Renal cortical epithelial cell (primary cell): ENCODE measurements at places on chromosomes 4 and X.

GRCh38 chr4:46922205-46922604 lies 13.2 kb upstream of the COX7B2 start:
- DNase-seq: no peak

GRCh38 chrX:39815631-39816030 lies 282.1 kb downstream of the BCOR start:
- DNase-seq: peak; percentile 33

DNA sequence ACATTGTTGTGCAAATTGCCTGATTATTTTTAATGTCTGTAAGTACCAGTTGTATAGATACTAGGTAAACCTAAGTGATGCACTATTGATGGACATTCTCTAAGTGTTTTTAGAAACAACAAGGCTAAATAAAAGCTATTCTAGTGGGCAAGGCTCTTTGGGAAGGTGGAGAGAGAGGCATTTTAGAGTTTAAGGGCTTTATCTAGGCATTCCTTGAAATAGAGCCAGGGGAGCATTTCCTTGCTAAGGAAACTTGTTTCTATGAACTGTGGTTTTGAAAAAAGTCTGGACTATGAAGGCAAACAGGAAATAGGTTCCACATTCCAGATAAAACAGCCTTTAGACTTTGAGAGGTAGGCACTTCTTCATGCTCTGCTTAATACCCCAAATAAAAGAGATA lies 23.8 kb downstream of the BMX start:
- peak; percentile 66 for DNase-seq

GRCh38 chrX:2483398-2484060 lies 17.2 kb downstream of the DHRSX start:
- no peak for DNase-seq

DNA sequence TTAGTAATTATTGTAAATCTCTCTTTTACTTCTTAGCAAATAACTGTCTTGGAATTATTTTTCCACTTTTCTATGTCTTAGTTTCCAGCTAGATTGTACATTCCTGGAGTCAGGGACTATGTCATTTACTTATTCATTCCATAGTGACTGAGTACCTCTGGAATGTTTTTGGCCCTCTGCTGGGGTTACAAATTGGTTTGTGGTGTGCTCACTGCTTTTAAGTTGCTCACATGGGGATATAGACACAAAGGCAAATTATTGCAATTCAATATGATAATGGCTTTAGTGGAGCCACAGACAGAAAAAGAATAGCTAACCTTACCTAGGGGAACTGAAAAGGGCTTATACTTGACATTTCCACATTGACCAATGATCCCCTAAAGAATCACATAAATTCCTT lies 63.7 kb upstream of the PDGFRA start:
- peak; percentile 97 for DNase-seq

GRCh38 chr4:93658443-93658842 lies 170.1 kb upstream of the ATOH1 start:
- DNase-seq: no peak

DNA sequence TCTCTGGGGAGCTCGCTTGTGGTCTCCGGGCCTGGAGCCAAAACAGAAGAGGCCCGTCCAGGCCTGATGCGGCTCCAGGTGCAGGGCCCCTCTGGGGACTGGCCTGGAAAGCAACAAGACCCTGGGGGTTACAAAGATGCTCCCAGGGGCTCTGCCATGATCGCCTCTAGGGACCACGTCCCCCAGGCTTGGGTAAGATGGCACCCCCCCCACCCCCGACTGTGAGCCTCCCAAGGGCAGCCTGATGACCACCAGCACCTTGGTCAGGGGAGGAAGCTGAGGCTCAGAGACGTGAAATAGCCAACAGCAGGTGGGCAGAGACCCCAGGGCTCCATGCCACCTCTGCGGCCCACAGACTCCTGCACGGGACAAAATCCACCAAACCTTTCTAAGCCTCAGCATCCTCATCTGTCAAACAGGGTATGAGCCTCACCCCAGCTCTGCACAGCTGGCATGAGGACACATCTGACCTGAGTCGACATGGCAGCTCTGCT lies 25.4 kb downstream of the C4orf50 start:
- no peak for DNase-seq

- DNase-seq: no peak
Measured at GRCh38 chrX:41822892-41823291, 98.9 kb downstream of the GPR82 start.

- no peak for DNase-seq
Measured at GRCh38 chr4:40967550-40967949, 217.8 kb downstream of the NSUN7 start.

- DNase-seq: no peak
Measured at GRCh38 chrX:14872355-14872754, 514 bp downstream of the FANCB start.

- no peak for DNase-seq
Measured at GRCh38 chr4:98466868-98467599, 191.4 kb downstream of the TSPAN5 start.

- no peak for DNase-seq
Measured at GRCh38 chrX:95889279-95889678, 795.4 kb upstream of the DIAPH2 start.

GRCh38 chrX:46209037-46209436 lies 336.2 kb downstream of the ZNF674 start:
- DNase-seq: peak; percentile 2

DNA sequence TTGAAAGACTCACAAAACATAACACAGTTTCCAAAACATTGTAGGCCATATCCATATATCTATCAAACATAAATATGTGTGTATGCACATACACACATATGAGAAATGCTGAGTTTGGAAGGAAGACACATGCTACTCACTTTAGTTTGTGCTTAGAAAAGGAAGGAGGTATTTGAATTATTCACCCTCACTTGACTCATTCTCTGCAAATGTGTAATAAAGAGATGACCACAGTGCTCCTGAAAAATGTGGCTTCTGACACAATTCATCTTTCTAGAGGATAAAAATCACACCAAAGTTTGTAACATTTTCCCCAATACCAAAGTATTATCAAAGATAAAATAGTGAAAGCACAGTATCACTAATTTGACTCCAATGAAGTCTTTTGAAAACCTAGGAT lies 950.1 kb downstream of the FAT4 start:
- peak; percentile 42 for DNase-seq

DNA sequence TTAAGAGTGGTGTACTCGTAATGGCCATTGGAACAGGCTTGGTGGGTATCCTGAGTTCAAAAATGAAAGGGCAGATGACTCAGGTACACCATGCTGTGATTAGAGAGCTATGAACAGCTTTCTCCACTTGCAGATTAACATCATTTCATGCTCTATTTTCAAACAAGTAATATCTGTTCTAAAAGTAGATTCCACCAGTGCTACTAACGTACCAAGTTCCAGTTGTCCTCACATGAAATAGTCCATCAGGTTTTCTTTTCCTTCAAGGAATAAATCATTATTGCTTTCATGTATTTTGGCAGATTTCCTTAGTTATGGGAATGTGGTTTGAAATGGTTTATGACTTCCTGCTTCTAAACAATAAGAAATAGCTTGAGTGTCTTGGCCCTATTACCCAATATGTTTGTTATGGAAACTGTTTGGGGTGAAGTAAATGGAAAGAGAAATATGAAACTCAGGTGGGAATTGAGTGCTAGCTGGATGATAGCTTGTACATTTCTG lies 49.9 kb downstream of the PCDH7 start:
- peak; percentile 75 for DNase-seq

- DNase-seq: peak; percentile 62
Measured at GRCh38 chr4:141724646-141725045, 88.3 kb downstream of the IL15 start.

GRCh38 chr4:6555519-6555918 lies 19.5 kb upstream of the MAN2B2 start:
- DNase-seq: no peak

DNA sequence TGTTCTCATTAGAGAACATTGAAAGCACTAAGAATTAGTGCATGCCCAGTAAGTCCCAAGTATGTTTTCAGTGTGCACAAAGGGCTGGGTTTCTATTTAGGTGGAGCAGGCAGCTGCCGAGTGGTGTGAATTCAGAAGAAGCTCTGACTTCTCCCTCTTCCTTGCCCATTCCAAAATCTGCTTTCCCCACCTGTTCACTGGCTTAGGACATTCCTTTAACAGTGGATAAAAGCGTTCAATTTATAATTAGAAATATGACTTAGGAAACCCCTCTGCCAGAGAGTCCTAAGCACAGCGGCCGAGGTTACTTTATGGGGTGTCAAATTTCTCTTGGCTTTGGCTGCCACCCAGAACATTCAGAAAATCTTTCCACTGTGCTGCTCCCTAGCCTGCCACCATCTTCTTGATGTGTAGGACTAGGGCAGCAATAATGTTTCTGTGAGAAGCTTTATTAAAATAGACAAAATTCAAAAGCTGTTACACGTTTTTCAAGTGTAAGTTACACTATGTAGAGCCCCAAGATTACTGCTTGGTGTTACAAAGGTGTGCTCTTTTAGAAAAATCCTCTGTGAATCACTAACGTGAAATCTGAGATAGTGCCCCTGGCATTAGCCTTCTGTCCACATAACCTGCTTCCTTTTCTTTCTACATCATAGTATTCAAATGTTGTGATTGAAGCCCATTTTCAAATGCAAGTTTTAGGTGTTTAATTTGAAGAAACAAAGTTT lies 191.6 kb upstream of the ANKRD50 start:
- peak; percentile 57 for DNase-seq

DNA sequence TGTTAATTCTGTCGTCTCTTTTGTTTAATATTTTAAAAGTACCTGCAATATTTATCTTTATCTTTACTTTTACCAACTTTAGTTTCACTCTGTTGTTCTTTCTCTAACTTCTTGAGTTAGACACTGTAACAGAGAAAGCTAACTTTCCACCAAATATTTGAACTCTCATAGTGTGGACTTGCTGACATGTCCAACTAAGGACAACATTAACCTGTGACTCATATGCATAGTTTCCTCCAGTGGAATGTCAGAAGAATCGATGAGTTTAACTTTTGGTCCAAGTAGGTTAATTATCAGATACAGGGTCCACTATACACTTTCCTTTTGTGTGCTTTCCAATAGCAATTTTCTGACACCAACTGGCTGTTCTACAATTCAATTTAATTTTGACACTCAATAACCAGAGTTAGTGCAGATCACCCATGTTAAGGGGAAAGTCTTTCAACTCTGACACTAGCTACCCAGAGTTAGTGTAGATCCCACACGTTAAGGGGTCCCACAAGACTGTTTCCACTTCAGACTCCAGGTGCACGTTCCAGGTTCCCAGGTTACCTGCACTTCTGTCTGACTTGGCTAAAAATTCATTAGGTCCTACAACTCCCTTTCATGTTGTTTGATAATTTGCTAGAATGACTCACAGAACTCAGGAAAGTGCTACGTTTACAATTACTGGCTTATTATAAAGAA lies 559.0 kb upstream of the AMOT start:
- peak; percentile 65 for DNase-seq

DNA sequence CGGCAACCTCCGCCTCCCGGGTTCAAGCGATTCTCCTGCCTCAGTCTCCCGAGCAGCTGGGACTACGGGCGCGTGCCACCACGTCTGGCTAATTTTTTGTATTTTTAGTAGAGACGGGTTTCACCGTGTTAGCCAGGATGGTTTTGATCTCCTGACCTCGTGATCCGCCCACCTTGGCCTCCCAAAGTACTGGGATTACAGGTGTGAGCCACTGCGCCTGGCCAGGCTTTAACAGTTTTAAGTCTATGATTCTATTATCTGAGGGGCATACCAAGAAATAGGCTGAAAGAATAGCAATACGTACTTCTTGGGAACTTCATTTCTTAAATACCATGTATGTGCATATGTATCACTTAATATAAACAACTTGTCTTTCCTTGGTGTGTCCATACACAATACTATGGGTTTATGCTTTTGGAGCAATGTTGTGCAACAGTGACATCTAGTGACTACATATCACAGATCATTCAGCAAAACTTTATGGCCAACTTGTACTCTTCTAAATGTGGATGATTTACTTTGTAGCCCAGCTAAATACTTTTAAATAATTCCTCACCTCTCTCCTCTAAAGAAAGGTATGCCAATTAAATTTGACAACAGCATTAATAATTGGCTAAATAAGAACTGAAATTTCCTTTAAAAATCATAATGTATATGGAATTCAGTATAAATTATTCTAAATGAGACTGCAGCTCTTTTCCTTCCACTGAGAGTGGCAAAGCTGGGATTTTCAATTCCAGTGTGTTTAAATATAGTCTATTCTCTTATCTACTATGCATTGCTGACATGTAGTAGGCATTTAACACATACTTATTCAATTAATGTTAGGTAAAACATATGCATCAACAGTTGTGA lies 10.4 kb downstream of the SLC9B1 start:
- peak; percentile 76 for DNase-seq

DNA sequence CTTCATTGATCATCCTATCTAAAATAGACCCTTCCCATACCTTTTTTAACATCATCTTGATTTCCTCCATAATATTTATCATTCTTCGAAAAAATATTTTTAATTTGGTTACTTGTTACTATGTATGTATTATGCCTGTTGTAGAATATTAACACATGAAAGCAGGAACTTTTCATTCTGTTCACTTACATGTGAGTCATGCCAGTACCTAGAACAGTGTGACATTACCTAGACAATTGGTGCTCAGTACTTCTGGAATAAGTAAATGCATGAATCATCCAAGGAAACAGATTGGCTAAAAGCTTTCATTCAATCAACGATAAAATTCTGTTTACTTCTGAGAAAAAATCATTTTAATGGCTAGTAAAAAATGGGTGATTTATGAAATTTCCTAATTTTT lies 76.4 kb downstream of the CXXC4 start:
- peak; percentile 71 for DNase-seq

DNA sequence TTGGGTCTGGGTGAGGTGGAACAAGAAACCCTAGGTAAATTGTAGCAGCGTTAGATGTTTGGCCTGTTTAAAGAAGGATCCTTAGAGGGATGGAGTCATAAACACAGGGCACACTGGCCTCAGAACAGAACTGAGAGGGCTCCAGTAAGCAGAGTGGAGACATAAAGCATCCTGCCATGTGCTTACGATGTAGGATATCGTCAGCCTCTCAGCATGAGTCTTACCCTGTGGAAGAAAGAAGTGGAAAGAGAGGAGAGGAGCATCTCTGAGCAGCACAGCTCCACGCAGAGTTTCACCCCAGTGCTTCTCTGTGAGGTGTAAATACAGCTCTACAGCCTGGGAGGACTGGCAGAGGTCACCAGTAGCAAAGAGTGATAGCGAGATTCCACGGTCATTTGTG lies 27.8 kb upstream of the SORBS2 start:
- DNase-seq: no peak
